ENCODE measurements at places on chromosomes 2 and 18.

DNA sequence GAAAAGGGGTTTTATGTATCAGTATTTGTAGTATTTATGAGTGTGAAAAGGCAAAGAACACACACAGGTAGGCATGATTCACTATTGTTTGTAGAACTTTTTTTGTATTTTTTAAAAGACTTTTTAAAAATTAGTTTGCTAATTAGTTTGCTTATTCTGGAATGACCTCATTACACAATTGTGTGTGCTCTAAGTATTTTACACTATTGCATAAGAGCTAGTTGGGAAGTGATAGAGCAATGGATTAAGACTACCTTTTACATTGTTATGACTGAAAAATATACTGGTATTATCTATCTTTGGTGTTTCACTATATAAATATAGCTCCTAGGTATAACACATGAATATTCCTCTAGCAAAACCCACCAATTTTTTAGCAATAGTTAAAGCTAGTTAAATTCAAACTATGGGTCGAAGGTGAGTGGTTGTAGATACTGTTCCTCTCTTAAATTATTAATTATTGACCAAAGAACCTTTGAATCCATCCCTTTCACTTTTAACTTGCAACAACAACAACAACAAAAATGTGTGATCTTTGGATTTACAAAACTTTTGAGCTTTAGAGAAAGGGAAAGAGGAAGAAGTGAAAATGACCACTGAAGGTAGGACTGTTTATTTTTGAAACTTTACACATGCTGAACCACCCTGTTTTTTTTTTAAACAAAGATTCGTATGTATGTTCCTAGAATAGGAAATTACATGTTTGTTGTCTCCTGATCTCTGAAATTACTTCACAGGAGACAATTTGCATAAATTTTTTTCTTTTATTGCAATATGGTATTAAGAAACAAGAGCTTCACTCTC lies 18.7 kb downstream of the ITPRID2 start:
- DNase-seq: no peak

- DNase-seq: no peak
Measured at GRCh38 chr2:145692971-145693478, 1173.1 kb upstream of the ZEB2 start.

GRCh38 chr2:217438821-217439220 lies 564.0 kb downstream of the TNS1 start:
- DNase-seq: no peak

DNA sequence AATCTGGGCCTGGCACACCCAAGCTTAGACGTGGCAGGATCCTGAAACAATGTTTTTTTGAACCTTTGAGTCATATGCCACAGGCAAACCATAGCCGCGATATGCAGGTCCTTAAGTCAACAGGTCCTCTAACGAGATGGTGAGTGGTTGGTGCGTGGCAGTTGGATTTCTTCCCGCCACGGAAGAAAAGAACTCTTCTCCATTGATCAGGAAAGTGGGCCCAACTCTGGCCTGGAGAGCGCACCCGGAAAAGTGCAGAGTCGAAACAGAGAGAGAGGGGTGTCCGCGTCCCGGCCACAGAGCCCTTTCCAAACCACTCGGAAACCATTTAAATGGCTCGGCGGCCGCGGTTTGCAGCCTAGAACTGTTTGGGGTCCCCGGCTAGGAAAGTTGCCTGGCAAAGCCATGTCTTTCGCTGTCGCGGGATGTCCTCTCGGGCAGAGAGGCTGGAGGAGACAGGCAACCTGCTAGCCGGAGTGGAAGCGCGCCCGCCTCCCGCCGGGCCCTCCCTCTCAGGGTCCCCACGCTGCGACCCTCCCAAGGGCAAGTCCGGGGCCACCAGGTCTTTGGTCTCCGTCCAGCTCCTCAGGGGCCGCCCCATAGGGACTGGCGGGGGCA lies 777 bp downstream of the GALNT3 start:
- DNase-seq: no peak

- DNase-seq: no peak
Measured at GRCh38 chr2:98029718-98030222, 34.0 kb upstream of the TMEM131 start.

- no peak for DNase-seq
Measured at GRCh38 chr2:97763176-97763845, 49.9 kb downstream of the ZAP70 start.

GRCh38 chr18:60146220-60146960 lies 226.2 kb downstream of the MC4R start:
- no peak for DNase-seq

DNA sequence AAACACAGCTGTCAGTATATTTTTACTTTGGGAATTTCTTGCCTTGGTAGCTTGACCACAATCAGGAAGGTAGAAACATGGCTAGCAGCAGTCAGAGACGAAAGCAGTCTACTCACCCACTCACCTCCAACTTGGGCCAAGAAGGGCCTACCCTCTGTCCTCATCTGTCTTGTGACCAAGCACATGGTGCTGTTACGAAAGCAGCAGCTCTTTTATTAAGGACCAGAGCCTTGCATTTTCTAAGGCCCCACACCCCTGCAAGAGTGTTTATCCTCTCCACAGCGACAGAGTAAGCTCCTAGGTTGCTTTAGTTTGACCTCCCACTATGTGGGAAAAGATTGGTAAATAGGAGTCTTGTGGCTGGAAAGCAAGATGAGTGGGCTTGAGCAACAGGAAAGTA lies 31.3 kb upstream of the MSTN start:
- no peak for DNase-seq

DNA sequence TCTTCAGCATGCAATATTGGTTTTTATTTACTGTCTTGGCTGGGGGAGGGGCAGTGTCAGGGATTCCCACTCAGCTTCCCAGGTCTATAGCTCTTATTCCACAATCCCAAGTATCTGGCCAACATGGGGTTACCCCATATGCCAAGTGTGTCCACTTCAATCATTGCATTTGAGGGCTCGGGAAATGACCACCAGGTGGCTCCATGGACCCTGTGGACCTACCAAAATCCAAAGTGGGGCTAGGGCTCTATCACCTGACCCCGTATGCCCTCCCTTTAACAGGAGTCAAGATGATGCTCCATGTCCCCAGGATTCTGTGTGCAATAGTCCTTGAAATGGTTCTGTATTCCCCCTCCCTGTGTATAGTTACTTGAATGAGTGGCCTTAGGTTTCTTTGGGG lies 12.1 kb upstream of the TRAF3IP1 start:
- DNase-seq: no peak

GRCh38 chr2:120745420-120746111 lies 9.9 kb downstream of the GLI2 start:
- DNase-seq: no peak

GRCh38 chr2:112257575-112257974 lies 2.7 kb upstream of the ZC3H8 start:
- DNase-seq: no peak

- no peak for DNase-seq
Measured at GRCh38 chr18:11909591-11910026, 1.5 kb upstream of the MPPE1 start.

- DNase-seq: no peak
Measured at GRCh38 chr2:85754313-85755095, 713 bp downstream of the ATOH8 start.

- DNase-seq: no peak
Measured at GRCh38 chr2:39368376-39368775, 68.7 kb downstream of the MAP4K3 start.

GRCh38 chr2:26540961-26541360 lies 63.0 kb upstream of the OTOF start:
- DNase-seq: no peak

DNA sequence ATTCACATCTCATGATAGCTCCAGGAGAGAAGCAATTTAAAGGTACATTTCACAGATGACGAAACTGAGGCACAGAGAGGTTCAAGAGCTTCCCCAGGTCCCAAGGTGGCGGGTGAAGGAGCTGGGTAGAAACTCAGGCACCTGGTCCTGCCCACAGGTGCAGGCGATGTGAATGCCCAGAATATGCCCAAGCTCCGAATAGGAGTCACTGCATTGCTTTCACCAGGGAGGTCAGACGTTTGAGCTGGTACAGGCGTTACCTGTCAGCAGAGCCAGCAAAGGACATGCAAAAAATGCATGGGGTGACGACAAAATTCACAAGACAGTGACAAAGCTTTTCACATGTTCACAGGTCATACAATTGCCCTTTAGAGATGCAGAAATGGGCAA lies 247.9 kb downstream of the HDAC4 start:
- no peak for DNase-seq

DNA sequence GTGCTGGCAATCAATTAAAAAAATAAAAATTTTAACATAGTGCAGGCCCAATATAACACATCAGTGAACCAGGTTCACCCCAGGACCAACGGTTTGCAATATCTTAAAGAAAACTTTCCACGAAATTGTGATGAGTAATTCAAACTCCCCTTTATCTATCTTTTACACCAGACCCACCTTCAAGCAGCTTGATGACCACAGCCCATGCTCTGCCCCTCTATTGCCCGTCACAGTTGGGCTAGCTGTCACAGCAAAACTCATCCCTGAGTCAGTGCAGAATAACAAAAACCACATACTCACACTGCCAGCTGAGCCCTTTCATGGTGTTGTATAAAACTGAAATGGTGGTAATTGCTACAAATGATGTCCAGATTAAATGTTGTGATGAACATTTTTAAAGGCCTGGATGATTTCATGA lies 112.5 kb upstream of the CREB1 start:
- DNase-seq: no peak

GRCh38 chr2:29108225-29108624 lies 7.0 kb upstream of the CLIP4 start:
- peak; percentile 54 for DNase-seq

DNA sequence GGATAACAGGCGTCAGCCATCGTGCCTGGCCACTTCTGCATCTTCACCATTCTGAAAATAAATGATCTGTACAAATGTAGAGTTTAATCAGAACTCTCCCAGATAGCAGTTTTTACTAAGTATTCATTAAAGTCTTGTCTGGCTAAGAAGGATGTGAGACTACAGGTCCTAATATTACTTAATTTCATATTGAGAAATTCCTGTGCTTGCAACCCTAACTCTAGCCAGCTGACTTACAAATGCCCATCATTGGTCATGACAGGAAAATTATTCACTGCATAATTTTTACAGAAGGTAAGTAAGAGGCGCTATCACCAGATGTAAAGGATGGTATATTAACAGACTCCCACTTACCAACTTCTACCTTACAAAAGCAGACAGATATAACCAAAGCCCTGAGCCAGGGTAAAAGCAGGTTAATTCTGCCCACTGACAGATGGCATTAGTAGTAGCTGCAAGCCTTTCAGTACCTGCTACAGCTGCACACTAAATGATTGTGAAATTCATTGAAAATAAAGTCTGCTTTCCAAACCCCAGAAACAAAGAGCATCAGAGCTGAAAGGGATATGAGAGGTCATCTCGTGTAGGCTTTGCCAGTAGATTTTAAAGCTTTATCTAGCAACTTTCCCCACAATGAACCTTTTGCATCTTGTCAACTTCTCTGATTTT lies 271.3 kb upstream of the STON1 start:
- DNase-seq: no peak

- DNase-seq: no peak
Measured at GRCh38 chr18:78487649-78488048, 492.0 kb upstream of the SALL3 start.

DNA sequence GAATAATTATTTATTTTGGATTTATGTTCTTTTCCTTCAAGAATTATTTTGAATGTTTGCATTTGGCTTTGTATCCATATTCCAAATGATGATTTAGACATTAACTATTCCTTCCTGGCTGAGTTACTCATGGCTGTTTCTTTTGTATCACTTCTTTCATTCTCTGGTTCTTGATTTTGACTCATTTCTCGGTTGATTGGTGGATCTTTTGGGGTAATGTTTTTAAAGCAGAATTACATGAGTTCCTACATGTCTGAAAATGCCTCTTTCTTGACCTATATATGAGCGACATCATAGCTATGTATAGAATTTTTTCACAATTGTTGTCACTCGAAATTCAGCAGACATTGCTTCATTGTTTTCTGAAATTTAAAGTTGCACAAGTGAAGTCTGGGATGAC lies 39.5 kb downstream of the CYP26B1 start:
- no peak for DNase-seq

- DNase-seq: no peak
Measured at GRCh38 chr2:84424152-84424551, 34.9 kb downstream of the SUCLG1 start.

GRCh38 chr2:62774555-62775366 lies 69.2 kb downstream of the EHBP1 start:
- peak; percentile 38 for DNase-seq

GRCh38 chr18:34131006-34131405 lies 93.7 kb downstream of the NOL4 start:
- DNase-seq: no peak

GRCh38 chr2:239146741-239147181 lies 254.1 kb downstream of the HDAC4 start:
- no peak for DNase-seq

DNA sequence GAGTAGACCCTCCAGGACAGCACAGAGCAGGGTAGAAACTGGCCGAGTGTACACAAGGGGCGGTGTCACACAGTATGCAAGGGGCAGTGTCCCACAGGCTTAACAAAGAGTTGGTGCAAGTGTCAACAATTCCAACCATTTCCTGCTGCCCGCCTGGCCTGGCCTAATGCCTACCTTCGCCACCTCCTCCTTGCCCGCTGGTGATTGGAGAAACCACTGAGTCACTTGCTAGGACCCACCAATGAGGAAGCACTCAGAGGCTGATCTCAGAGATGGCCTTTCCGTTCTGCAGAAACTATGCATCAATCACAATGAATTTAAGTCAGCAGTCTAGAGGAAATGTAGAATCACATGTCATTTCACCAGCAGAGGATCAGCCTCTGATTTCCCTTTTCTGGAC lies 263.3 kb upstream of the PKDCC start:
- no peak for DNase-seq

DNA sequence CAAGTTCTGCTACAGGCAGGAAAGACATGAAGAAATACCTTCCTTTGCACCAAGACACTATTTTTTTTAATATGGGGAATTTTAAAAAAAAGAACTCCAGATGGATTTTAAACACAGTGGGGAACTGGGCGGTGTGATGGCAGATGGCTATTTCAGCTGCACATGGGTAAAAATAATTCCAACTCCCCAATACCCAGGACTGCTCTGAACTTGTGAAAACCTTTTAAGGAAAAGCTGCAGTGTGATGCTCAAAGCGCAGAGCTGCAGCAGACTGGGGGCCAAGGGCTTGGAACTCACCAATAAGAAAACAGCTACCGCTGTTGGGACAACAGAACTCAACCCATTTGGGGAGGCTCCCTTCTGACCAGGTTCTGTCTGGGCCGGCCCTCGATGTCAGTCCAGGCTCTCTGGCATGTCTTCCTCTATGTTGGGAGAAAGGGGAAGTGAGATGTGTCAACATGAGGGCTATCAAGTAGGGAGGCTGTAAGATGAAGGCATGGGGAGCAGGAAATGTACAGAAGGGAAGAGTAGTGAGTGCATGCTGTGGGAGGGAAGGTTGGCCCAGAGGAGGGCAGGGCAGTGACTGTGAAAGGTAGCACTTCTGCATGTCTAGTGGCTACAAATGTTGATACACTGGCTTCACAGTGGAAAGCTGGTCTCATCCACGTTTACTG lies 64.0 kb upstream of the SLC14A2 start:
- peak; percentile 53 for DNase-seq

GRCh38 chr18:56662502-56662901 lies 11.3 kb downstream of the WDR7 start:
- no peak for DNase-seq

Measured in muscle of back (tissue), 13 donors.